Esophagus muscularis mucosa (tissue), 4 donors: ENCODE measurements at places on chromosomes 7 and 10. TPM values are rescaled to one million over a fixed set of nuclear protein-coding genes. Genes with fewer than 3 reads are reported as not detected.

DNA sequence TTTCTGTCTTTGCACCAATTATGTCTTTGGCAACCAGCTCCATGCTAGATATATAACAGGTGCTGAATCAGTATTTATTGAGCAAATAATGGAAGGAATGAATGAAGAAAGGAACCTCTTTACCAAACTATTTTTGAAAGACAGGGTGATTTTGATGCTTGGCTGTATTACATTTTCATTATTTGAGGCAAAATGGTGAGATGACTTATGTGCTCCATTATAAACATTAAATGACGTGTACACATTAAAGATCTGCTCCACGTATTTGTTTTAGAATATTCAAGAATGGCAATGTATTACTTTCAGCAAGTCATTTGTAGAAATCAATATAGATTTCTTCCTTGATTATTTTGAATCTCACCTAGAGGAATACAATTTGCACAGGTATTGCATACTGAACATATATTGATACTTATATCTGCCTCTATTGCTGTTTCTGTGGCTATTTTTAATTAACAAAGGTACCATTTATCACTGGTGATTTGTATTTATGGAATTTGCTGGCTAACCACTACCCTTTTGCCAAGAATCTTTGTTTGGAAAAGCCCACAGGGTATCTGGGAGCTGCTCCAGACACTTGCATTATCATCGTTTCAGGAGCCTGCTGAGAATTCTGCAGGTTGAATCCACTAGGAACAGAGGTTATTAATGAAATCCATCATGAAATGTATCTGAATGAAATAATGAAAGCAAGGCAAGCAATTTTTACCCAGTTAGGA is 92.2 kb downstream of the SEMA3C start:
- H3K4me3 ChIP-seq, result no peak overlapping the region
- peak overlapping the region; percentile 50 for H3K27ac ChIP-seq
- H3K4me1 ChIP-seq, result peaks cover 76% of the 10 kb centered on the region
- no peak for DNase-seq

DNA sequence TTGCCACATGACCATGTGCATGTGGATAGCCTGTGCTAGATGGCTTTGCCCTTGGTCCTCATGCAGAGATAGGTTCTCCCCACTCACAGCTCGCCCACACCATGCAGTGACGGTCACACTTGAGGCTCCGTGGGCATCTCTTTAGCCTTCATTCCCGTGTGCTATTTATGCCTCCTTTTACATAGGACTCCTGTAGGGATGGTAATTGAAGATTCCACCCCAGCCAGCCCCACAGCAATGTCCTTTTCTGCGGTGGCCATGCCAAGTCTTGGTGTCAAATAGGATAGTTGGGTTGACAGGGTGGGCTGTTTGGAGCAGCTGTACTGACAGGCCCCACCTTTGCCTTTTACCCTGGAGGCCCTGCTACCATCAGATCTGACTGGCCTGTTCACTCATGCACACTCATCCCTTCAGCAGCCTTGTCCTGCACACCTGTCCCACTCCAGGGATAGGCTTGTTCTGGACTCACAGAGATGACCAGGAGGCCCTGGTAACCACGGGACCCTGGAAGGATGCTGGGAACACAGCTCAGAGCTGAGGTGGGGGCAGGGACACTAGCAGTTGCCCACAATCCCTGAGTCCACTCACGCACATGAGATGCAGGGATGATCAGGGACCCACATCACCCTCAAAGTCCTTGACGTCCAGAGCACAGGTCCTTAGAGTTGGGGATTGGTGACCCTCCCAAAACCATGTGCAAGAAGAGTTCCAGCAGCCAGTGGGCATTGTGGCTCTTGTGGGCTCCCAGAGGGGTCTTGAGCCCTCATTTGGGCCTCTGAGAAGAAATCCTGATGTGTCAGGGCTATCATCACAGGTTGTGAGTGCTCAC is 71.2 kb downstream of the ADCY1 start:
- no peak for DNase-seq
- no peaks in the 10 kb centered on the region for H3K27me3 ChIP-seq

DNA sequence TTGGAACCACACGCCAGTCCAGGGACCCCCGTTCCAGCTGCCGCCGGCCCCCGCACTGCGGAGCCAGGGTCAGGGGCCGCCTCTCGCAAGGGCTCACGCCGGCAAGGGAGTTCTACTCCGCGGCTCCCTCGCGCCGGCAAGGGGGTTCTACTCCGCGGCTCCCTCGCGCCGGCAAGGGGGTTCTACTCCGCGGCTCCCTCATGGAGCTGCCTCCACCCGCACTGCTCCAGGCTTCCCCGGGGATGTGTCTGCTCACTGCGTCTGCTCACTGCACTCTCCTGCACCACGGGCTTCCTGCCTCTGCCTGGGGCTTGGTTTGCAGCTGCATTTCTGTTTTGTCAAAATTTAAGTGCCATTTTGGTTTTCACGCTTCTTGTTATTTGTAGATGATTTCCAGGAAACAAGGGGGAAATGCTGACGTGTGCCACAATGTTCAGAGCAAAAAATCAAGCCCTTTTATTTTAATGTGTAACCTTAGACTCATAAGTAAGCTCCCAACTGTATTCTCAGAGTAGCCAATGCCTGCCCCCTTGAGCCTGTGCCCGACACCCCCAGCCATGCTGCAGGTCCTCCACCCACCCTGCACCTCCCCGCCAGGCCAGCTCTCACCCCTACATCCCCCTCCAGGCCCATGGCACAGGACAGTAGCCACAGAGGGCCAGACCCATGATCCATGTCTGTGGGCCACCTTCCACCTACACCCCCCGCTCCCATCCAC is 246.2 kb downstream of the MAD1L1 start:
- no peak overlapping the region for H3K4me3 ChIP-seq
- H3K4me1 ChIP-seq, result peaks cover 8% of the 10 kb centered on the region
- H3K36me3 ChIP-seq, result peaks cover 11% of the 10 kb centered on the region
- no peaks in the 10 kb centered on the region for H3K27me3 ChIP-seq
- H3K27ac ChIP-seq, result no peak overlapping the region

DNA sequence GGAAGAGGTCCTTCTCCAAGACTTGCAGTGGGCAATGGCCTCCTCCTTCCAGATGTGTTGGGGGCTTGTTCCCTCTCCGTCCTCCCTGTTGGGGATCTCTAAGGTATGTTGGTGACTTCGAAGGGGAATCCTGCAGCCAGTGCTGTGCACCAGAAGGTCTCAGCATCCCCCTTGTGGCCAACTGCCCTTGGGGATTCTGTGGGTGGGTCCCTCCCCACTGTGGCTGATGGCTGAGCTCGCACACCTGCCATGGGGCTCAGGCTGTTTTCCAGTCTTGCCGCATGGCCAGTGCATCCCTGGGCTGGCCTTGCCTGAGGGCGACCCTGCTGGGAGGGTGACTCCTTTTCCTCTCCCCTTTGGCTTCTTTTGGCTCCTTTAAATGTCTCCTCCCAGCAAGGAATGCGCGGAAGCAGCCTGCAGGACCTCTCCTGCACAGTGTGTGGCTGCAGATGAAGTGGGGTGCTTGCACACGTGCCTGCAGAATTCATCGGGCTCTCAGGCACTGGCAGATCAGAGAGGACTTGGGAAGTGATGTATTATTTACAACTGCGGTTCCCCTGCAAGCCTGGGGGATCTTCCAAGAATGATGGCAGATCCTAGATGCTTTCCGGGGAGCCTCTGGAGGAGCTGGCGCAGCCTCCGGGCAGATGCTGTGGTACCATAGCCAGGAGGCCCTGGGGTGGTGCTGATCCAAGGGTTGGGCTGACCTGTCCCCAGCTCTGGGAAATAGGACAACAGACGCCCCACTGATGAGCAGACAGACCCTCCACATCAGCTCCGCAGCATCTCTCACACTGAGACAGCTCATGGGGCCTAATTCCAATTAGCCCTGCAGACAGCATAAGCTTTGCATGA is 410.0 kb downstream of the TCERG1L start:
- no peak overlapping the region for H3K27ac ChIP-seq
- H3K27me3 ChIP-seq, result no peaks in the 10 kb centered on the region
- H3K4me3 ChIP-seq, result no peak overlapping the region
- no peak for DNase-seq
- H3K36me3 ChIP-seq, result no peaks in the 10 kb centered on the region

- no peaks in the 10 kb centered on the region for H3K27me3 ChIP-seq
- peak; percentile 92 for DNase-seq
- no peaks in the 10 kb centered on the region for H3K36me3 ChIP-seq
- no peaks in the 10 kb centered on the region for H3K4me1 ChIP-seq
Observed at GRCh38 chr7:3888096-3888495, 587.0 kb downstream of the SDK1 start.

DNA sequence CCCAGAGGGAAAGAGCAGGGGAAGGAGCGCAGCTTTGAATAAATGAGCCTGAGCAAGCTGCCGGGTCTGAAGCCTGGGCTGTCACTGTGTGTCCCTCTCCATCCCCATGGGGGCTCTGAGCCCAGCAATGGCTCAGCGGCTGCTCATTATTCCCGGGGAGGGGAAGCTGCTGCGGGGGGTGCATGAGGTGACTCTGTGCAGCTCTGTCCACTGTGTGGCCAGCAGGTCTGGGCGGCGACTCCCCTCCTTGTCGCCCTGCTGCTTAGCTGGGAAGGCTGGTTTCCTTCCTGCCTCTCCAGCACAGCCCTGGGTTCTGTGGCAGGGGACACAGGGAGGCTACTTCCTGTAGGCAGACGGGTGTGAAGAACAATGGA is 234.2 kb downstream of the PRPF18 start:
- no peaks in the 10 kb centered on the region for H3K36me3 ChIP-seq
- H3K27ac ChIP-seq, result no peak overlapping the region
- no peak for DNase-seq
- H3K27me3 ChIP-seq, result no peaks in the 10 kb centered on the region
- peak overlapping the region; percentile 18 for H3K4me3 ChIP-seq

DNA sequence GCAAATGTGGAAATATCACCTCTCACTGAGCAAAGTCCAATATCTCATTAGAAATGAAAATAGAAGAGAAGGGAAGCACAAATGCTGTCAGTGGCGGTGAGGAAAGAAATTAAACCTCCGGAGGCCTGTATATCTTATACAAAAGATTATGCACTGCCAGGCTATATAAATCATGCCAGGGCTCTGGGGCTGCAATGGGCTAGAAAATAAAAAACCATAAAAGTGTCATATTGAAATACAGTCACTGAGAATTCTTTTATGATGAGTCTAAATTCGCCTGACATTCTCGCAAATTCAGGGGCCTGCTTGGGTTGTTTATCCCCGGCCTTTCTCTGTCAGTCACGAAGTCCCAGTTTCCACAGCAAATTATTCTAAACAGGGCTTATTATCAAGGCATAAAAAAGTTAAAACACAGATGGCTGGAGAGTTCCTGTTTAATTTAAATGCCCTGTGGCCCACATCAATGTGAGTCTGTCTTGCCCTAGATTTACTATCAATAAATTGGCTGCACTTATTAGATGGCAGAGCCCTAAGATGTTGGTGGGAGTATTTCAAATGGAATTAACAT is 193.8 kb downstream of the SNX10 start:
- H3K4me1 ChIP-seq, result no peaks in the 10 kb centered on the region
- H3K27me3 ChIP-seq, result no peaks in the 10 kb centered on the region
- H3K27ac ChIP-seq, result no peak overlapping the region
- no peaks in the 10 kb centered on the region for H3K36me3 ChIP-seq

- peak overlapping the region; percentile 86 for H3K4me3 ChIP-seq
- peaks cover 27% of the 10 kb centered on the region for H3K4me1 ChIP-seq
- peak overlapping the region; percentile 90 for H3K27ac ChIP-seq
- no peaks in the 10 kb centered on the region for H3K27me3 ChIP-seq
- no peak for DNase-seq
Observed at GRCh38 chr10:63464402-63465292, 1.1 kb downstream of the JMJD1C start.

GRCh38 chr7:75951506-75951905 is 36.6 kb downstream of the POR start:
- no peaks in the 10 kb centered on the region for H3K27me3 ChIP-seq
- H3K36me3 ChIP-seq, result peaks cover 41% of the 10 kb centered on the region
- H3K4me3 ChIP-seq, result no peak overlapping the region

DNA sequence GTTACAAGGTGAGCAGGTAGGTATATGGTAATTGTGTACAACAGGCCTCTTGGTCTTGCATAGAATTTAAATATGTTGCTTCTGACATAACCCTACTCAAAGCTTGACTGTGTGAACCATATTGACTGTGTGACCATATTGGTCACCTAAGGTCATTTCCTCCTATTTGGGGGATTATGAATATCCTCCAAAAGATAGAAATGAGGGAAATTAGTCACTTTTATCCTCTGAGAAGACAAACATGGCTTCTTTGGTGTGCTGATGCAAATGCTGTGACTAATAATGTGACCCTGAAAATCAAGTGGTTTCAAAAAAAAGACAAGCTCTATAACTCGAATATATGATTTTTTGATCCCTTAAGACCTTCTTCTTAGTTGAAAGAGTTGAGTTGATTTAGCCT is 27.9 kb downstream of the IFIT5 start:
- no peak for DNase-seq
- no peak overlapping the region for H3K27ac ChIP-seq
- no peaks in the 10 kb centered on the region for H3K36me3 ChIP-seq
- H3K27me3 ChIP-seq, result no peaks in the 10 kb centered on the region

DNA sequence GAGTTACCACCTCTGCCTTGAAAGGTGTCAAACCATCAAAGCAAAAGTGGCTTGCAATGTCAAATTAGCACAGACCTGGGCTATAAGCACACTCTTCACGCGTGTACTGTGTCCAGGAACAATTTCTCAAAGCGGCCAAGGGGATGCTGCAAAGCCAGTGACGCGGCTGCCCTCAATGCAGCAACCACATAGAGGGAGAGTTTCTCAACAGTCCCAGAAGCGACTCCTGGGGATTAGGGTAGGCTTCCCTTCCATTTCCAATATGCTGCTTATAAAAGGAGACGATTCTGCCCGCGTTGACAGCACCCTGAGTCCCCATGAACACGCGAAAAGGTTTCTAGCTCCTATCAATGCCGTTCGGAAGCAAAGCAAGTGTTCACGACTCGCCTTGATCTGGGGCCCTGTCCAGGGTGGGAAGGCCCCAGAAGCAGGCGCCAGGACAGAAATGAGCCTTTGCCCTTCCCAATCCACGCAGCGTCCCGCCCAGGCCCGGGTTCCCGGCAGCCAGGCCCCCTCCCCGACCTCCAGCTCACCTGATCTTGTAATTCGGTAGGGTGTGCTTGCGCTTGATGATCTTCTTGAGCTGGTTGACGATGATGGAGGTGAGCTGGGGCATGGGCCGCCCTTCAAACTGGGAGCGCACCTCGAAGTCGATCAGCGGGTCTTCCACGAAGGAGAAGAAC is 1.3 kb downstream of the PDZD8 start:
- DNase-seq, result no peak
- peak overlapping the region; percentile 97 for H3K27ac ChIP-seq
- peaks cover 2% of the 10 kb centered on the region for H3K27me3 ChIP-seq
- no peaks in the 10 kb centered on the region for H3K36me3 ChIP-seq
- peaks cover 53% of the 10 kb centered on the region for H3K4me1 ChIP-seq

DNA sequence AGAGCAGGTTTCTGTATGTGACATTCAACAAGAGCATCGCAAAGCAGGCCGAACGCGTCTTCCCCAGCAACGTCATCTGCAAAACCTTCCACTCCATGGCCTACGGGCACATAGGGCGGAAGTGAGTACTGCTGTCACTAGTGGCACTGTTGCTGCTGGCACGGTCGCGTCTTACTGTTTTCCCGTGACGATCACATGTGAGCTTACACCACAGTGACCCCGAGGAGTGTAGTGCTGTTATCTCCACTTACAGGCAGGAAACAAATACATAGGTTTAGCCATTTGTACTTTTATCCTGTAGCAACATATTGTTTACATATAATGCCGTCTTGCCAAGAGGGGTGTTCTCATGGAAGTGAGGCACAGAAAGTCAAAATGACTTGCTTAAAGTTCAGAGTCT is 25.4 kb downstream of the FBH1 start:
- no peak overlapping the region for H3K4me3 ChIP-seq
- no peak for DNase-seq
- no peaks in the 10 kb centered on the region for H3K27me3 ChIP-seq
- H3K36me3 ChIP-seq, result peaks cover 97% of the 10 kb centered on the region

CYP2C19 gene
- not detected for total RNA-seq

HMX2 gene
- not detected for total RNA-seq
